Foreskin keratinocyte (primary cell): ENCODE measurements at places on chromosomes 1 and 21.

- no peak for DNase-seq
Measured at GRCh38 chr1:22291494-22291893, 148.6 kb upstream of the WNT4 start.

- DNase-seq, result no peak
Measured at GRCh38 chr1:199150756-199151155, 511.9 kb downstream of the PTPRC start.

- DNase-seq, result peak; percentile 97
Measured at GRCh38 chr1:41955461-41956159, 36.9 kb upstream of the HIVEP3 start.

DNA sequence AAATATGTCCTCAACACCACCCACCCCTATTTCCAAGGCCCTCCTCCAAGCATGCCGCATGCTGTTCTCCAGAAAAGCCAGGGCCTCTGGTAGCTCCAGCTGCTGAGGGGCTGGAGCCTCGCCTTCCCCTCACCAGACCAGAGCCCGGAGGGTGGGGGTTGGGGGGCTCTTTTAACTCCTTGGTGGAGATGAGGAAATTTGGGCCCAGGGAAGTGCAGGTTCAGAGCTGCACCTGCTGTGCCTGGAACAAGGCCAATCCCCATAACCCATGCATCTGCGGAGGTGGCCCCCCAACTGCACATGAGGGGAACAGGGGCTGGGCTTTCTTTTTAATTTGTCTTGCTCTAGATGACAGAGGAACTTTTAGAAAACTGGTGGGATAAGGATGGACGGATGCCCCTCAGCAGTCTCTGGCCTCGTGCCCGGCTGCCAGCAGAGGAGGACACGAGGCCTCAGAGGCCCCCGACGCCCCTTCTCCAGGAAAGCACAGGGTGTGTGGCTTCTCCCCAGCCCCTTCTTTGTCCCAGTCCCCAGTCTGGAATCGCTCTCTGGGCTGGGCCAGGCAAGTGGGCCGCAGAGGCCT lies 550 bp upstream of the SELENON start:
- no peak for DNase-seq

- no peak for DNase-seq
Measured at GRCh38 chr1:115560027-115560426, 81.7 kb upstream of the VANGL1 start.

- no peak for DNase-seq
Measured at GRCh38 chr1:154859151-154859785, 10.8 kb downstream of the KCNN3 start.

- DNase-seq, result peak; percentile 68
Measured at GRCh38 chr1:181086926-181087325, 1.6 kb upstream of the IER5 start.

DNA sequence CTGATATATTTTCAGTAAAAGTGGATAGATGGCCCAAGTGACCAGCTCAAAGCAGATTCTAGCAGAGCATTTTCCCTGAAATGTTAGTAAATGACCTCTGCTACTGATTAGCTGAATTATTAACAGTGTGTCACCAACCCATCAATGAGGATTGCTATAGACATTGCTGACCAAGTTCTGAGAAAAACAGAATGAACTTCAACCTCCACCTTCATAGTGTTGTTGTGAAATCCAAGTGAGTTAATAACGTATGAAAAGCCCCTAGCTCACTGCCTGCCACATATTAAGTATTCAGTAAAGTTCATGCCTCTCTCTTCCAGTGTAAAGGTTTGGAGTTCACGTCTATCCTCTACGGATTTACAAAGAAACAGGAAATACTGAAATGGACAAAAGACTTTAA lies 15.8 kb downstream of the PLPP3 start:
- DNase-seq, result no peak

DNA sequence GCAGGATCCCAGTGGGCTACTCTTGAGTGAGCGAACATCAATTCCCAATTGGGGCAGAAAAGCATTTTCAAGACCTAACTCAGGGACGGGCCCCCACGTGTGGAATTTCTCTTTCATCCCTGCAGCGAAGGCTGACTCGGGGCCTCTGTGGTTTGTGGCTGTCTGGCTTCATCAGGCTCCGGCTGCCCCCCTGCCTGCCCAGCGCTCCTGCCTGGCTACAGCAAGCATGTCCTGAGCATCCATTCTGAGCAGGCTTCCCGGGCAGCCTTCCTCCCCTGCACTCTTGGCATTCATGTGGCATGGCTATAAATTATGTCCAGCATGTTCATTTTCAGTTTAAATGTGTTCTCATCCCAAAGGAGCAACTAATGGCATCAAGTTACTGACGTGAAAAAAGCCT lies 588.1 kb downstream of the KIF26B start:
- DNase-seq, result no peak

GRCh38 chr1:115753830-115754229 lies 14.7 kb downstream of the CASQ2 start:
- DNase-seq, result no peak

GRCh38 chr1:77781683-77782082 lies 2.2 kb downstream of the MIGA1 start:
- DNase-seq, result no peak

- no peak for DNase-seq
Measured at GRCh38 chr1:150092180-150092791, 24.7 kb downstream of the VPS45 start.

- DNase-seq, result no peak
Measured at GRCh38 chr21:23968722-23969647, 1638.3 kb downstream of the MRPL39 start.

- peak; percentile 59 for DNase-seq
Measured at GRCh38 chr1:230031131-230031530, 35.9 kb upstream of the GALNT2 start.

GRCh38 chr1:91741906-91742305 lies 144.0 kb downstream of the TGFBR3 start:
- DNase-seq, result no peak

GRCh38 chr1:26734501-26735058 lies 38.8 kb downstream of the ARID1A start:
- DNase-seq, result no peak
